ENCODE measurements at places on chromosomes 6 and 20.

DNA sequence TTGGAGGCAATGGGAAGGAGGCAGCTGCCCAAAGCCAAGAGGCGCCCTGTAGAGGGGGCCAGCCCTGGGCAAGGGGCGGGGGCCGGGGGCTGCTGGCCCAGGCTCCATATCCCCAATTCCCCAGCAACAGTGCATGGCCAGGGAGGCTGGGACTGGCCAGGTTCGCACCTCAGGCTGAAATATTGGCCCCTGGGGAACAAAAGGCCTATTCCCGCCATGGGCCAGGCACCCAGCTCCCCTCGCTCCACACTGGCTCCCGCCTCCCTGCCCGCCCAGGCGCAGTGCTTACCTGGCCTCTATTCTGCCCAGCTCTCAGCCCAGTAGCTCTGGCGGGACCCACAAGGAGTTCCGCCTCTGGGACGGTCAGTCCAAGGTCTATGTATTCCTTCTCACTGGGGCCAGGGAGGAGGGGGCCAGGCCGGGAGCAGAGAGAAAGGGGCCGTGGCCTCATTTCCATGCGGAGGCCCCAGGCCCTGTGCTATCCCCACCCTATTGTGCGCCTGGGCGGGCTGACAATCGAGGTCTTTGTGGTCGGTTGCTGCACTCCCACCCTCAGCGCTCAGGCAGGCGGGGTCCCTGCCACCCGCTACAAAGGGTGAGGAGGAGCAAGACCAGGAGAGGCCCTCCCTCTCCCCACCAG, 42.3 kb downstream of the YTHDF1 start:
- no peak for DNase-seq

DNA sequence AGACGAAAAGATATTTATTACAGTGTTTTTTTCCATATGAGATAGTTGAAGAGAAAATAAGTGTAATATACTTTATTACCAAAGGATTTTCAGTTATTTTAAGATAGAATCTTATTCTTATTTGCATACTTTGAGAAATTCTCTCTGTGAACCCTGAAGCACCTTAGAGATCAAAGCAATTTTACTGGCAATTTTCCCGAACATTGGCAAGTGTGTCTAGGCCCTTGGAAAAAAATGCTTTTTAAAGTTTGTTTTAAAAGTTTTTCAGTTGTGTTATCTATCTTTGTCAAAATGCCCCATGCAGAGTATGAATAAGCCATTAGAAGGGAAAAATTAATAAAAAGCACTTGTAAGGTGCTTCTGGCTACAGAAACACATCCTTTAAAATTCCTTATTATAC, 276.8 kb upstream of the HSF2 start:
- DNase-seq = no peak

DNA sequence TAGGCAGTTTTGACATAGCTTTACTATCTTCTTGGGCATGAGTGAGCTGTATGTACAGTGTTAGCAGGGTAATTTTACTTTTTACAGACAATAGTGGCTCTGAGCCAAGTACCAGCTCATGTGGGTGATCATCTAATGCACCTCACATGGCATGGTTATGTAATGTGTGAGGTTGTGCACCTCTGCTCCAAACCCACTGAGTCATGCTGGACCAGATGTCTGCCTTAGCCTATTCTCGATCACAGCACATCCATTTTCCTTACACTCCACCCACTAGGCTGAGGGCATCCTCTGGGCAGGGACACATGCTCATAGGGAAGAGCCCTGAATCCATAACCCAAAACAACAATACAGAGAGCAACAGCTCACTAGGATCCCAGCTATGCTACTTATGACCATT, 71.6 kb upstream of the FBXL4 start:
- no peak for DNase-seq

DNA sequence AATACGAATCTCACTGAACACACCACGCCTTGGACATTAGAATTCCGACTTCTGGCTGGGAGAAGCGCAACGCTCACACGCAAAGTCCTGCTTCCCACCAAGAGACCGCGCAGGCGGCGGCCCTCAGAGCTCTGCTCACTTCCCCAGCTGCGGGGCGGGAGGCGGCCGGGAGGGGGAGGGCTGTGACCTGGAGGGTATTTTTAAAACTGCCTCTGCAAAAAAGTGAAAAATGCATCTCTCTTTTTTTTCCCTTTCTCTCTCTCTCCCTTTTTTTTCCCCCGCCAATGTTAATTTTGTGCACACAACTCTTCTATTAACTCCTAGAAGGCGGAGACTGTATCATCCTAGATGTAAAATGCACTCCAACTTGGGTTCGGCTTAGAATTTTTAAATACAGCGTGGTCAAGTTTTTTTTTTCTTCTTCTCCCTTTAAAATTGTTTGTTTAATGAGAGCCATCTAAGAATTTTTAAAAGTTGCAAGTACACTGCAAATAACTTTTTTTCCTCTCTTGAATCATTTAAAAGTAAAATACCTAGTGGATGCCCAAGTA, 66.4 kb downstream of the STX11 start:
- no peak for DNase-seq

- no peak for DNase-seq
Observed at GRCh38 chr6:19873031-19873430, 35.9 kb downstream of the ID4 start.

DNA sequence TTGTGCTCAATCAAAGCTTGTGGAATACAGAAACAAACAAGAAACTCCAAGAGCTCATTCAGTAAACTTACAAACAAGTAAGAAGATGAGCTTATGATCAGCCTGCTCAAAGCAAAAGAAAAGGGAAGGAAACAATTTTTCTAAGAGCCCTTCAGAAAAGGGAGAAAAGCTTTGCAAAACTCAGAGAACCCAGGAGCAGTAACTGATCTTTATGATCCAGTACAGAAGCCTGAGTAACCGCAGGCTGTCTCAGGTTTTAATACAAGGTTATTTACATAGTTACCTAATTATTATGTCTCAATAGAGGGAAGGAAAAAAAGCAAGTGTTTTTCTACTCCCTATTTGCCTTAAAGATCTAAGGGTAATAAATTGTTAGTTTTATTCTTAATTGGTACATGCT, 226.5 kb downstream of the MAFB start:
- DNase-seq = no peak

DNA sequence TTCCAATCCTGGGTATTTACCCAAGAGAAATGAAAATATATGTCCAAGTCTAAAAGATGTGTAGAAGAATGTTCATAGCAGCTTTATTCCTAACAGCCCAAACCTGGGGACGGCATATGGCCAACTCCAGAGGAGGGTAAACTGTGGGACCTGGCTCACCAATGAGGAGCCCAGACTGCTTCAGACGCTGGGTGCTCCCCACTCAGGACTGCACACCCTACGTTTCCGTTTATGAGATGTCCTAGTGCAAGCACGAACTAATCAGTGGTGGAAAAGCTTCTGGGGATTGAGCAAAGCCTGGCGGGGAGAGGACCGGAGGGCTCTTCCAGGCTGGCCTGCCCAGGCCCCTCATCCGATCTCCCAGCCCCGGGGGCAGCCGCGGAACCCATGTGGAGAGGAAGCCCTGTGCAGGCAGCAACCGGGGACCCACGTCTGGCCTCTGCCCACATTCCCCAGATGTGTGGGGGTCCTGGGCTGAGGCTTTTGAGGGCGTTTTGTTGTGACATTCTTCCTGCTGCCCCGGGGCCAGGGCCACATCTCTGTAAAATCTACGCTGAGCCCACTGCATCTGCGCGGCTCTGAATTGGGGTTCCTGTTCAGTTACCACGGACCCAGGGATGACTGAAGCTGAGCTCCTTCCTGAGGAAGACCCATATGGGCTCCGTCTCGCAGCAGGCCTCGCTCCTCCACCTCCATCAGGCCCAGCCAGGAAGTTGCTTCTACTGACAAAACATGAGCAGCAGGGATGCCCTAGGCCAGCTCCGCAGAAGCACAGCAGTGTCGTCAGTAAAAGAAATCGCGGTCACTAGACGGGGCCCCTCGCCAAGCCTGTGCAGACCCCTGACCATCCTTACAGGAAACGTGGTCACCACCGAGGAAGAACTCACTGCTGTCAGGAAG, 188.0 kb downstream of the DLL1 start:
- DNase-seq = no peak

DNA sequence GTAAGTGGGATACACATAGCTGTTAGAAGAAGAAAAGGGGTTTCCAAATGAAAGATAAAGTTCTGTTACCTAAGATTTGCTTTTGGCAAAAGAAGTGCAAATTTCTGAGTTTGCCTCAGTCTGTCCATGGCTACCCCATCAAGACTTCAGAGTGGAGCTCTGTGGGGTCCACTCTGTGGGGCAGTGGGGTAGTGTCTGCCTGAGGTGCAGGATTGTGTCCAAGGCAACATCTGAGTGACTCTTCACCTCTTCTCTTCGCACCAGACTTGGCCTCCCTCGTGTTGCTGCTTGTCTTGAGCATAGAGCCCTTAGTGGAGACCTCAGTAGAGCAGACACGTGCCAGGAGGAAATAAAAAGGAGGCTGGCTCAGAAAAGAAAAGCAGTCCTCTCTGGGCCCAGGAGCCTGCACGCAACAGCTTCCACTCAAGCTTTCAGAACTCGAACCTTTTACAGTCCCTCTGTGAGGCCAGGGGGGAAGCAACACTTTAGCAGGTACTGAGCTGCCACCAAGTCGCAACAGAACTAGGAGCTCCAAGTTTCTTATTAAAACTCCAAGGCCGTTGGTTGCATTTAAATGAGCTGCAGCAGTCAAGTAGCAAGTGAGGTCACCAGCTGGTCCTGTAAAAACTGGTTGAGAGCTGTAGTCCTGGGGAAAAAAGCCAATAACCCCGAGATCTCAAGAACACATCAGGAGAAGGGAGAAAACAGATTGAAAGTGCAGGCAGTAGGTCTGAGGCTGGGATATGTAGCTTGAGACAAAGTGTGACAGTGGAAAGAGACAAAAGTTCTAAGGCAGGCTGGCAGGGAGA, 413.5 kb downstream of the CDC5L start:
- no peak for DNase-seq

All from GM04503 (cell line).